ENCODE measurements at places on chromosomes 6 and 20. TPM values are rescaled to one million over a fixed set of nuclear protein-coding genes. Genes with fewer than 3 reads are reported as not detected.

COL11A2 gene
- total RNA-seq = 10.4 TPM

GPX5 gene
- not detected for total RNA-seq

BMP2 gene
- not detected for total RNA-seq

PM20D2 gene
- 42.2 TPM for total RNA-seq

SLC24A3 gene
- not detected for total RNA-seq

PAK5 gene
- not detected for total RNA-seq

TTK gene
- total RNA-seq = 62.7 TPM

AGER gene
- 17.4 TPM for total RNA-seq
